ENCODE measurements at places on chromosomes 7 and 10.

DNA sequence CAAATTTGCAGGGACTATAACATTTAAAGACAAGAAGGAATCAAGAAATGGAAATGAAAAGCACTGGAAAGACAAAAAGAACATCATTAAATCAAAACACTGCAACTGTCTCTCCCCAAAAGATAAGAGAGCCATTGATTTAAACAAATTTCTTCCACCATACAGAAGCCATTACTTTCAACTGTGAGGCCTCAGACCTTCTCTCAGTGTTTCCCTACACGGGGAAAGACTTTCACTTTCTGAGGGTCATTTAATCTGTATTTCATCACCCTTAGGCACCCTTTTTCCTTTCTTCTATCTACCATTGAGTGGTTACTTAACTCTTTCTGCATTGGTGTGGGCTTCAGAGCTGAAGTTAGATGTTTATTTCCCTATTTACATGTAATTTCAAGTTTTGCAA lies 47.5 kb downstream of the CCDC172 start:
- no peak for DNase-seq

- DNase-seq, result no peak
Measured at GRCh38 chr10:110995301-110995700, 75.9 kb downstream of the SHOC2 start.

DNA sequence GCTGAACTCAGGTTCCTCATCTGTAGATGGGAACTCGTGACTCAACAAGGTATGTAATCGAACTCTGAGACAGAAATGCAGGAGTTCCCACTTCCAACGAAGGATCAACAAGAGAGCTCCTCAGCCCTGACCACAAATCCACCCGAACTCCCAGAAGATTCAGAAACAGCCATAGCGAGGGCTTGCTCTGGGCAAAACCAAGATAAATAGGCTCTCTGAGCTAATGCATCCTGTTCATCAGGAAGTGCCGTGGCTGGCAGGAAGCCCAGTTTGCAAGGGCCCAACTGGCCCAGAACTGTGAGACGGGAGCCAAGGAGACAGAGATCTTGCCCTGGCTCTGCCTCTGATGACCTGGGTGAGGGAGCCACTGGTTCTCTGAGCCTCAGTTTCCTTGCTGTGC lies 141.7 kb upstream of the PFKP start:
- peak; percentile 24 for DNase-seq

DNA sequence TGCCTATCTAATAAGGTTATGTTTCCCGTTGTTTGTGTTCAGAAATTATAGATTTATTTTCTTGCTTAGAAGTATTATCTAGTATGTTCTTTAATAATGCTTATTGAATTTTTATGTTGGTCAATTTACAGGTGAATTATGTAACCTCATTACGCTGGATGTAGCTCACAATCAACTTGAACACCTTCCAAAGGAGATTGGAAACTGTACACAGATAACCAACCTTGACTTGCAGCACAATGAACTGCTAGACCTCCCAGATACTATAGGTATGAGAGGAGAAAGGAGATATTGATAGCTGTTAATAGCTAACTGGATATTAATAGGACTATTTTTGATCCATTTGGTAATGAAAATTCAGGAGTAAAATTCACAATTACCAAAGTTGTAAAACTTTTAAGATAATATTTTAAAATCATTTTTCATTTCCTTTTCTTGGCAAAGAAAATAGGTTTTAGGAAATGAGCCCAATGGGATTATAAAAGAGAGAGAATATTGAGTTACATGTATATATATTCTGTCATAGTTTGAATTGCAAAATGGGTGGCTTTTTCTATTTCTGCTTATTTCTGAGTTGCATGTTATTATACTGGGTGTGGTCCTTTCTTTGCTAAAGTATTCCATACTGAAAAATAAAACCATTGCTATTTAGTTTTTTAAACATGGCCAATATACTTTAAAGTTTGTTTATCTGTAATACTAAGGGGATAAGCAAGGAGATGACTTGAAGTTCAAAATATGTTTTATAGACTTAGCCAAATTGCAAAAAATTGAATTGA lies 66.3 kb downstream of the SHOC2 start:
- DNase-seq, result no peak

GRCh38 chr7:81233208-81233940 lies 314.5 kb upstream of the SEMA3C start:
- no peak for DNase-seq

Measured in posterior cingulate gyrus (tissue), 11 donors.